ENCODE measurements at places on chromosomes 6 and 20. TPM values are rescaled to one million over a fixed set of nuclear protein-coding genes. Genes with fewer than 3 reads are reported as not detected.

Gene TMEM244
- not detected for total RNA-seq

Gene C6orf52
- 1.7 TPM for total RNA-seq

Gene FILIP1
- total RNA-seq, result 1.9 TPM

Gene PGC
- 0.28 TPM for total RNA-seq

Gene SSTR4
- total RNA-seq, result not detected
